ENCODE measurements at places on chromosomes 7 and 10.

DNA sequence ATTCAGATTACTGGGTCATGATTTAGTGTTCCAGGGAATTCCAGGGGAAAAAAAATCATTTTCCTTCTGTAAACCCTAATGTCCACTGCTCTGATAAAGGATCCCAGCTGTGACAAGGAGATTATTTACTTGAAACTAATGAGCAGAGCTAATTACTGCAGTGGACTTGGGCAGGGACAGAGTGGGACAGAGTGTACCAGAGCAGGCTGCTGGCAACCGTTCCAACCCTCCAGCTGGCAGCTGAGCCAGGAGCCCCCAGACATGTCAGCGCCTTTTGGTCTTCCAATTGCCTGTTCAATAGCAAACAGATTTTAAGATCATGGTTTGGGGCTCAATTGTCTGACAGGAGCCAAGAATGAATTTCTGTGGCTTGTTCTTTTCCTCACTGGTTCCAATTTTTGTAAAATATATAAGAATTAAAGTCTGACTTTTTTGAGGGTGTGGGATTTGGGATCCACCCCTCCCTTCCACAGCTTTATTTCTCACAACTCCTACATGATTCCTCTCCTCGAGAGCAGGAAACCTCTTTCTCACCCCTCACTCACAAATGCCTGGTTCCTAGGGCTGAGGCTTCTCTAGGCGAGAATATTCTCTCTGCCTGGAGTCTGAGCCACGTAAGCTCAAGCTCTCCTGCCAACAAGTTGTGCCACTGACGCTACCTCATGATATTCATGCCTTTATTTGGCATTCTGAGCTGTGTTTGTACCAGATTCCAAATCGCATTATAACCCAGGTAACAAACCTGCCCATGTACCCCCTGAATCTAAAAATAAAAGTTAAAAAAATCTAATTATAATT is 20.6 kb upstream of the FAM180A start:
- DNase-seq: no peak

DNA sequence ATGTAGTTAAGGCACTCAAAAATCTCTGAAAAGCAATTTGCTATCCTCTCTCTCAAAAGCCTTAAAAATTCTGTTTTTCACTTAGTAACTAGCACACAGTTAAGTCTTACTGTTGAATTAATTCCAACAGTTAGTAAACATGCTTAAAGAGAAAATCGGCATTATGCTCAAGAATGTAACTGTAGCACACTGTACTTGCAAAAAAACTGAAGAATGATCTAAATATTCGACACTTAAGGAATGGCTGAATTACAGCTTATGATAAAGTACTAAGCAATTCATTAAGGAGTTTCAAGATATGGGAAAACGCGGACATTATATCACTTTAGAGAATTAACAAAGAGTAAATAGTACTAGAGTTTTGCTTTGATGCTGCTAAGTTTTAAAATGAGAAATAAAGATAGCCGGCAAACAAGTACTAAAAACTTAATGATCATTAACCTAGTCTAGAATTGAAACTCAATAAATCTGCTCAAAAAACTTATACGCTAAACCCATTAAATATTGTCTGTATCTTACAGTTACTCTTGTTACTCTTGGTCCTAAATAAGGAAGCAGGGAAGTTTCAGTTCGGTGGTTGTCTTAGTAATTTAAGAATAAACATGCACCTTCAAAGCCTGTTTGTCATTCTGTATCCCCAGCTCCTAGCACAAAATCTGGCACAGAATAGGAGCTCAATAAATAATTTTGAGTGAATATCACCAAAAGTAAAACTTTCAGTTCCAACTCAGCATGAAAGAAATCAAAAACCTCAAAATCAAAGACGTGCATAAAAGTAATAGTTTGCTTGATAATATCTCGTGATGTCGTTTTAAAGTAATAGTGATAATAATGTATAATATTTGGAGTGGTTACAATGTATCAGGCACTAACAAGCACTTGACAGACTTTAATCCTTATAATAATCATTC is 1.2 kb downstream of the TRDMT1 start:
- DNase-seq: no peak

DNA sequence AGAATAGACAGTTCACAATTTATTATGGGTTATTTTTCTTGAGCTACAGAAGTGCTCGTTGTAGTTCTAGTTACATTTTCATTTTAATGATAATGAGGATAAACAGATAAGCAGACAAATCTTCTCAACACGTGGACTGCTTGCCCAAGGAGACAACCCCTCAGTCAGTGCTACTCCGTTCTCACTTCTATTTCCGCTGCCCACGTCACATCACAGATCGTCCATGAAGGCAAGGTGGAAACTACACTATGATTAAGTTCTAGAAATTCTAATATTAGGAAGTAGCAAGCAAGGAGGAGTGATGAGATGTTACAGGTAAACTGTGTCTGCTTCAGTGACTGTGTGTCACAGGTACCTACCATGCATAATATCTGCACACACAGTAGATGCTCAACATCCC is 210.5 kb downstream of the CHCHD3 start:
- no peak for DNase-seq

DNA sequence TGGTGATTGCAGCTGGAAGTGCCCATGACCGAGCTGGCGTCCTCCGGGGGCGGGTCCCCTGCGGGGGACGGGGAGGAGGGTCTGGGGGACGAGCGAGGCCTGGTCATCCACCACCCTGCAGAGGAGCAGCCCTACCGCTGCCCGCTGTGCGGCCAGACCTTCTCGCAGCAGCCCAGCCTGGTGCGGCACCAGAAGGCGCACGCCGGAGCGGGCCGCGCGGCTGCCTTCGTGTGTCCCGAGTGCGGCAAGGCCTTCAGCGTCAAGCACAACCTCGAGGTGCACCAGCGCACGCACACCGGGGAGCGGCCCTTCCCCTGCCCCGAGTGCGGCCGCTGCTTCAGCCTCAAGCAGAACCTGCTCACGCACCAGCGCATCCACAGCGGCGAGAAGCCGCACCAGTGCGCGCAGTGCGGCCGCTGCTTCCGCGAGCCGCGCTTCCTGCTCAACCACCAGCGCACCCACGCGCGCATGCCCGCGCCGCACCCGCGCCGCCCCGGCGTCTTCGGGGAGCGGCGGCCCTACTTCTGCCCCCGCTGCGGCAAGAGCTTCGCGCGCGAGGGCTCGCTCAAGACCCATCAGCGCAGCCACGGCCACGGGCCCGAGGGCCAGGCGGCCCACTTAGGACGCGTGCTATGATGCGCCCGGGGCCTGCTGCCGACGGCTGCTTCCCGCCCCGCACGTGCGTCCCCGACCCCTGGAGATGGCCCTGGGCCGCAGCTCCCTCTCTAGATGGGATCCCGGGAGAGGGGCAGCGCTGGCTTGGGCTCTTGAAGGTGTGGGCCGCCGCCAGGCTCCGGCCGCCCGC is 28.7 kb downstream of the ZNF775 start:
- no peak for DNase-seq

DNA sequence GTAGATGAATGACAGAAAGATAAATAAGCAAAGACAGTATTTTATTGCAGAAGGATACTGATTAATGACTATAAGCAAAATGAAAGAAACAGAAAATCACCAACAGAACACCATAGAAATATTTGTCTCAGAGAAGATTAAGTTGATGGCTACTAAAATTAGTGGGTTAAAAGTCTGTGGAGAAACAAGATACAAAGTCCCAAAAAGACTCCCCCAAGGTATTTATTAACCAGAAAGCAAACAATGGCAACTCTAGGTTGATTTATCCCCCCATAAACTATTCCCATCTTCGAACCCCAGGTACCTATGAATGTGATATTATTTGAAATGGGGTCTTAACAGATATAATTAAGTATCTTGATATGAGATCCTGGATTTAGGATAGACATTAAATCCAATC is 1104.5 kb upstream of the PHF14 start:
- no peak for DNase-seq

DNA sequence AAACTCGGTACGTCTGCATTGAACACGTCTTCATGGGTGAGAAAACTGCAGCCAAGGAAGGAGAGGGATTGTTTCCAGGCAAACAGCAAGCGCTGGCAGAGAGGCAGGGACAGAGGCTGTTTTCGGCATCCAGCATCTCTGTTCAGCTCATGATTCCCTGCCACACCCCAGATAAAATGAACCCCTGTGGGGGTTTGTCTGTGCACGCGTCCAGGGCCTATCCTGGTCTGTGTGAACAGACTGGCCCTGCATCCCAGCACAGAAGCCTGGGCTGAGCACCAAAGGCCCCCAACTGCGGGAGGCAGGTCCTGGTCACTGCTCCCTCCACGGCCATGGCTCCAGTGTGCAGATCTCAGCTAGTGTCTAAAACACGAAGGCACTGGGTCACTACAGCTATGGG is 83.3 kb upstream of the FAM20C start:
- no peak for DNase-seq

- no peak for DNase-seq
Measured at GRCh38 chr10:50928190-50928552, 42.7 kb upstream of the A1CF start.

DNA sequence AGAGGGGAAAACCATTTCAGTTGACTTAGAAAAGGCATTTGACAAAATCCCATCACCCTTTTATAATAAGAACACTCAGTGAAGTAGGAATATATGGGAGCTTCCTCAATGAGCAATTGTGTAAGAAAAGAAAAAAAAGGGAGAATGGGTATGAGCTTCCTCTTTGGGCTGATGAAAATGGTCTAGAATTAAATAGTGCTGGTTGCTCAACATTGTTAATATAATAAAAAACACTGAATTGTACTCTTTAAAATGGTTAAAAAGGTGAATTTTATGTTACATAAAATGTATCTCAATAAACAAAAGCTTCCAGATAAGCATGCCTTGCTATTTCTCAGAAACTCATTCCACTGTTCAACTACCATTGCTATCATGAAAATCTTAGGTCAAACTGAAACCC is 40.6 kb downstream of the LRRC17 start:
- DNase-seq: no peak

DNA sequence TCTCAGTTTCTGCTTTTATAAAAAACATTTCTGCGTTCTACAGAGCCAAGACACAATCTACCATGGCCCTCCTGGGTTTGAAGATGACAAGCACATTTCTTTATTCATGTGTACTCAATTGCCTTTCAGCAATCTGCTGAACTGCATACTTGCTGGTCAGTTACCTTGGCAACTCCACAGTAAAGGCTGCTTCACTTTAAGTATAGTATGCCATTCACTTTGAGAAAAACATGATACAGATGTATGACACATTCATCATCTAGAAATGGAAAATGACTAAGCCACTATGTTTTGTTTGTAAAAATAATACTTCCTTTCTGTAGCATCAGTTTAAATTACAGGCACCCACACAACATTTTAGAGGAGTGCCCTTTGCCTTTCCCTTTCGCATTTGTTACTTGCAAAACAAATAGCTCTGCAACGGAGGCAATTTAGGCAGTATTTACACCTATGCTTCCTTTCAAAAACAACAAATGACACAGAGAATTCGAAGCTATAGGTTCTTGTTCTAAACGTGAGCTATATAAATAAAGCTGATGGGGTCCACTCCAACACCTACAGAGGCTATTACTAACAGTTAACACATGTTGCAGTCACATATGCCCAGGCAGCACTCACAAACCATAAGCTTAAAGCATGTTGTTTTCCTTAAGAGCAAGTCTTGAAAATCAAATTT is 23.5 kb downstream of the SGCE start:
- no peak for DNase-seq

DNA sequence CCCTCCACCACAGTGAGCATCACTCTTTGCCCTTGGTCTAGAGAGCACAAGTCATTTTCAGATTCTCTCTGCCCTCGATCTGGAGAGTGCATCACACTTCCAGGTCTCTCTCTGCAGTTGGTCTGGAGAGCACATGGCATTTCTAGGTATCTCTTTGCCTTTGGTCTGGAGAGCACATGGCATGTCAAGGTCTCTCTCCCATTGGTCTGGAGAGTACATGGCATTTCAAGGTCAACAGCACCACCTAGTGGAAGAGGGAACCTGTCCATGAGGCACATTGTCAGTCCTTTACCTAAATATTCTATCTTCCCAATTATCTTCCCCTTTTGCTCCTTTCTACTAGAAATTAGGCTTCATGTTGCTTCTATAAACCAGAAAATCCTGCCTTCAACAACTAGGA is 1139.4 kb downstream of the XPNPEP1 start:
- no peak for DNase-seq

DNA sequence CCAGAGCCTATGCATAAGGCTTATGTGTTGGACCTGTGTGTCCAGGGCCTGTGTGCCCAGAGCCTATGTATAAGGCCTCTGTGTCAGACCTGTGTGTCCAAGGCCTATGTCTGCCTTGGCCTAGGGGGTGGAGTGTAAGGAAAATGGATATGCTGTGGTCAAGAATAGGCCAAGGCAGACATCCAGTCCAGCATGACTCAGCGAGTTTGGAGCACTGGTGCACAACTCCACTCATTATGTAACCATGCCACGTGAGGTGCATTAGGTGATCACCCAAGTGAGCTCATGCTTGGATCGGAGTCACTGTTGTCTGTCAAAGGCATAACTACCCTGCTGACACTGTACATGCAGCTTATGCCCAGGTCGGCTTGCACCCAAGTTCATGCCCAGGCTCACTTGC is 238.9 kb downstream of the CACNA2D1 start:
- DNase-seq: no peak

DNA sequence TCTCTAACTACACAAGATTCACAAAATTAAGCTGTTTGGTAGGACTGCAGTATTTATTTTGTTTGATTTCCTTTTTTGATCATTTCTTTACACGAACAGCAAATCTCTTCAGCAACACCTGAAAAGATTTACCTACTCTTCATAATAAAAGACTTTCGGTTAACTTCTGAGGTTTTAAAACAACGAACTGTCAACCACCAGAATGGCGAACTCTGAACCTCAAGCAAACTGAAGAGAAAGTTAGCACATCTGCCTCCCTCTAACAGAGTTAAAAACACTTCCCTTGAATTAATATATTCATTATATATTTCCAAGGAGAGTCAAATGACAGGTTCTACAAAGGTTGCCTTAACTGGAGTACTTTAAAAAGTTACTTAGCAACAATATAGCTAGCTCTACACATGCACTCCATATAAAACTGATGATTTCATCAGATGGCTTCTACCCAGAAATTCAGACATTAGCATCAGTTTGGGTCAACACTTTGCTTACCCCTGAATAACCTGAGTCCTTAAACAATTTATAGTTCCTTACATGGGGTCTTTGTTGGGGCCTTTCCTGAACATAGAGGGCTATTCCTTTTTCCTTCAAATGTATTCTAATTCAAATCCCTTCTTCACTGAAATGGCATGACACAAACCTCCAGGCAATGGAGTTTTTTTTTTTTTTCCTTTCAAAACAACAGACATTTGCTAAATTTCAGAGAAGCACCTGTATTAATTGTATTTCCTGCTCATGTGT is 118.3 kb downstream of the SEM1 start:
- no peak for DNase-seq

GRCh38 chr7:102170393-102170970 is 116.2 kb upstream of the SH2B2 start:
- no peak for DNase-seq

DNA sequence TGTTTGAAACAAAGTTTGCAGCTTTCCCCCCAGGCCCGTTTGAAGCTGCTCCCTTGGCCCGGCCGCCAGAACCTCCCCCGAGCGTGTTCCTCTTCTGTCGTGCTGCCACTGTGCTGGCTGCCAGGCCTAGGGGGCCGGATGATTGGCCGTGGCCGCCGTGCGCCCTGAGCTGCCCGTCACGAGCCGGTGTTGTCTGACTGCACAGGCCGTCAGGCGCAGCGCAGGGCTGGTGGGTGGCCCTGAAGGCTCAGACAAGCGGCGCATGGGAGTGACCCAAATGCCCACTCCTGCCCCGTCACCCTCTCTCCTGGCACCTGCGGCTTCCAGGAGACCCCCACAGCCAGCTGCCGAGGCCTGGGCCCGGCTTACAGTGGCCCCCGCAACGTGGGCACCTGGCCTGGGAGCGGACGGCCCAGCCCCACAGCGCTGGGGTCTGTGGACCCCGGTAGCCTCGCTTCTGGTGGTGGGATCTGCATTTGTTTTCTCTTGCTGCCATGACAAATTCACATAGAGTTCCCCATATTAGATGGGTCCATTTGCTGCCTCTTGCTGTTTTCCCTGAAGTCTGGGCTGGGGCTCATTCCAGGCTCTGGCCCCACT is 13.1 kb downstream of the JAKMIP3 start:
- no peak for DNase-seq
